ENCODE measurements at places on chromosomes 12 and 14.

DNA sequence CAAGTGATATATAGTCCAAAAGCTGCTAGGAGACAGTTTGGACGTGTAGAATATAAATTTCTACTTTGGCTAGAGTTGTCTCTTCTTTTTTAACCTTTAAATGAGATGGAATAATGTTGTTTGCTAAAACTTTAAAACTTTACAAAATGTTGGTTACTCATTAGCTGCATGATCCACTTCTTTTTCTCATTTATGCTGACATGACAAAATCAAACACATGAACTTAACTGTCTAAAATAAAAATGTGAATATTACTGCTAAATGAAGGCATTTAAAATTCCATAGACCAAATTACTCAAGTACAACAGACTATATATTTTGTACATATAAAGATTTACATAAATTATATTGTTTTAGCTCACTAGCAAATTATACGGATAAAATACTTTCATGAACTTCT, 135.9 kb upstream of the ABCD2 start:
- no peak for DNase-seq

DNA sequence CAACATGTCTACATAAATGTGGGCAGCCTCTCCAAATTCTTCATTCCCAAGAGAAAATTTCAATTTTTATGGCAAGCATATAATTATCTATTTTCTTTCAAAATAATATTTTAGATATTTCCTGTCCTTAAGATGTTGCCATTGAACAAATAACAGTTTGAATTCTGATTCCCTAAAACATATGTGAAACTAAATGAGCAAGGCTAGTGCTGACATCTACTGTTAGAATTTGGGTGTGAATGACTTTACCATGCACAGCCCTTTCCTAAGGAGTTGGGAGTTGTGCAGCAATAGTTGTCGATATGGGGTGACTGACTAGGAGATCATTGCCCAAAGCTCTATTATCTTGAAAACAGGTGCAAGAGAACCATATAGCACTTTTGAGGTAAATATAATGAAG, 108.2 kb upstream of the SLC38A4 start:
- DNase-seq, result no peak

GRCh38 chr14:103022685-103023044, 34.7 kb downstream of the CDC42BPB start:
- no peak for DNase-seq

DNA sequence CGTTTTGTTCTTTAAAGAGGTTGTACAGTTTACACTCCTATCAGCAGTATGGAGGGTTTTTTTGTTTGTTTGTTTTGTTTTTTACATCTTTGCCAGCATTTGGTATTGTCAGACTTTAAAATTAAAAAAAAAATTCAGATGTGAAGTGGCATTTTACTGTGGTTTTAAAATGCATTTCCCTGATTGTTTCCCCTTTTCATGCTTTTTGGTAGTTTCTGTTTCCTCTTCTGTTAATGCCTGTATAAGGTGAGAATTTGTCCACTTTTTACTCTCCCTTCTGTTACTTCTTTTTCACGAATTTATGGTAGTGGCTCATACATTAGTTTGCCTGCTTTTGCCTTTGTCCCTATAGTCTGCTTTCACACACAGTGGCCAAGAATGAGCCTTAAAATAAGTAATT, 36.6 kb downstream of the MNAT1 start:
- DNase-seq, result no peak

GRCh38 chr14:31939934-31940333, 137.2 kb upstream of the ARHGAP5 start:
- DNase-seq, result no peak

DNA sequence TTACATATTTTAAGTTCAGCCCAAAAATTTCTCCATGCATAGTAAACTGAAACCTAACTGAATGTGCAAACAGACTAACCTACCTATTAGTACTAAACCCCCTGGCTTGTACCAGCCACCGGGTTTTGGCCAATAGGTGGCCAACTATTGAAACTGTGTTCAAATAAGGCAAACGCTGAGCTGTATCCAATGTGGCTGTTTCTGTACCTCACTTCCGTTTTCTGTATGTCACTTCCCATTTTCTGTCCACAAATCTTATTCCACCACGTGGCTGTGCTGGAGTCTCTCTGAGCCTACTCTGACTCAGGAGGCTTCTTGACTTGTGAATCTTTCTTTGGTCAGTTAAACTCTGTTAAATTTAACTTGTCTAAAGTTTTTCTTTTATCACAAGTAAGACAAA, 6.0 kb upstream of the FBXO34 start:
- DNase-seq, result no peak

DNA sequence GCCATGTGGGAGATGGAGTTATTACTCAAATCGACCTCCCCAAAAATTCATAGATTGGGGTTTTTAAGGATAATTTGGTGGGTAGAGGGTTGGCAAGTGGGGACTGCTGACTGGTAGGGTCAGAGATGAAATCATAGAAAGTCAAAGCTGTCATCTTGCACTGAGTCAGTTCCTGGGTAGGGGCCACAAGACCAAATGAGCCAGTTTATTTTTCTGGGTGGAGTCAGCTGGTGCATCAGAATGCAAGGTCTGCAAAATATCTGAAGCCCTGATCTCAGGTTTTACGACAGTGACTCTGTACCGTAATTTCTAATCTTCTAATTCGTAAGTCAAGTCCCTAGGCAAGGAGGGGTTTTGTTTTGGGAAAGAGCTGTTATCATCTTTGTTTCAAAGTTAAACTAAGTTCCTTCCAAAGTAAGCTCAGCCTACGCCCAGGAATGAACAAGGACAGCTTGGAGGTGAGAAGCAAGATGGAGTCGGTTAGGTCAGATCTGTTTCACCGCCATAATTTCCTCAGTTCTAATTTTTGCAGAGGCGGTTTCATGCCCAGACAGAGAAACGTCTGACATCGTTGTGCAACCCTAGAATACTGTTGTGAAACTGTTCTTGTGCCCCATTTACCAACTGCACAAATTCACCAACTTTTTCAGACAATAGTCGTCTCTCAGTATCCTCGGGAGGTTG, 104.5 kb upstream of the SFSWAP start:
- no peak for DNase-seq

- no peak for DNase-seq
Observed at GRCh38 chr14:103627073-103628025, 1.7 kb upstream of the KLC1 start.

- DNase-seq, result no peak
Observed at GRCh38 chr14:95255487-95255886, 64.2 kb downstream of the CLMN start.

- no peak for DNase-seq
Observed at GRCh38 chr14:67533754-67534085, 630 bp downstream of the PLEKHH1 start.

DNA sequence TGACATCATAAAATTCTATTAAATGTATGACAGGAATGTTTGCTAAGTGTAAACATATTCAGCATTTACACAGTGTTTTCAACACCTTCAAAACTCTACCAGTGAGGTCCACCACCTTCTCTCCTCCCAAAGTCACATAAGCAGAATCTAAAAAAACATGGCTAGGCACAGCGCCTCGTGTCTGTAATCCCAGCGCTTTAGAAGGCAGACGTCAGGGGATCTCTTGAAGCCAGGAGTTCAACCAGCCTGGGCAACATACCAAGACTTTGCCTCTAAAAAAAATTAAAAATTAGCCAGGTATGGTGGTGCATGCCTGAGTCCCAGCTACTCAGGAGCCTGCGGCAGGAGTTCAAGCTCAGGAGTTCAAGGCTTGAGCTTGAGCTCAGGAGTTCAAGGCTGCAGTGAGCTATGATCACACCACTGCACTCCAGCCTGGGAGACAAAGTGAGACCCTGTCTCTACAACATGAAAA, 30.0 kb downstream of the NUMB start:
- no peak for DNase-seq

GRCh38 chr14:30450631-30451545, 108.1 kb upstream of the G2E3 start:
- no peak for DNase-seq
